Naive thymus-derived CD8-positive, alpha-beta T cell (primary cell): ENCODE measurements at places on chromosomes 11 and 22. TPM values are rescaled to one million over a fixed set of nuclear protein-coding genes. Genes with fewer than 3 reads are reported as not detected.

DNA sequence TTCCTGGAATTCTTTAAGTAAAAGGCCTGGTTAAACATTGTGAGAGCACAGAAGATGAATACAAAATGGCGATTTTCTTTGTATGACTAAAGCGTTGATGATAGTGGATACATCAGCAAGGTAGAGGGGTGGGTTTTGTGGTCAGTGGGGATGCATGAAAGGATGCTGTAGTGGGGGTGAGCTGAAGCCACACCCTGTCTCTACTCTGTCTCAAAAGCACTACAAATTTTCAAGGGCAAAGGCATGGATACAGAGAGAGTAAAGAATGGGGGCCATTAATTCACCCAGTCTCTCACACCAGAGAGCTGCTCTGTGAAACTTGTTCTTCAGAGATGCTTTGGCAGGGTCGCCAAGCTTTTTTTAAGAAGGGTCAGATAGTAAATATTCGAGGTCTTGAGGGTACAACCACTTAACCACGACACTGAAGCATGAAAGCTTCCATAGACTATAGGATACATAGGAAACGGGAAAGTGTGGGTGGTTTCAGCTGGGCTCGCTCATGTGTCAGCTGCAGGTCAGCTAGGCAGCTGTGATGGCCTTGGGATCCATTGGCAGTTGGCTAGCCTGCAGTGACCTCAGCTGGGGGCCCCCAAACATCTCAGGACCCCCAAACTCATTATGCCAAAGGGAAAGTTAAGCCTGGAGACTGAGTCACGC, 8.3 kb downstream of the TMEM138 start:
- DNase-seq = no peak

- no peak for DNase-seq
These were observed 19.4 kb upstream of the CCDC179 start for GRCh38 chr11:22879630-22880029.

DNA sequence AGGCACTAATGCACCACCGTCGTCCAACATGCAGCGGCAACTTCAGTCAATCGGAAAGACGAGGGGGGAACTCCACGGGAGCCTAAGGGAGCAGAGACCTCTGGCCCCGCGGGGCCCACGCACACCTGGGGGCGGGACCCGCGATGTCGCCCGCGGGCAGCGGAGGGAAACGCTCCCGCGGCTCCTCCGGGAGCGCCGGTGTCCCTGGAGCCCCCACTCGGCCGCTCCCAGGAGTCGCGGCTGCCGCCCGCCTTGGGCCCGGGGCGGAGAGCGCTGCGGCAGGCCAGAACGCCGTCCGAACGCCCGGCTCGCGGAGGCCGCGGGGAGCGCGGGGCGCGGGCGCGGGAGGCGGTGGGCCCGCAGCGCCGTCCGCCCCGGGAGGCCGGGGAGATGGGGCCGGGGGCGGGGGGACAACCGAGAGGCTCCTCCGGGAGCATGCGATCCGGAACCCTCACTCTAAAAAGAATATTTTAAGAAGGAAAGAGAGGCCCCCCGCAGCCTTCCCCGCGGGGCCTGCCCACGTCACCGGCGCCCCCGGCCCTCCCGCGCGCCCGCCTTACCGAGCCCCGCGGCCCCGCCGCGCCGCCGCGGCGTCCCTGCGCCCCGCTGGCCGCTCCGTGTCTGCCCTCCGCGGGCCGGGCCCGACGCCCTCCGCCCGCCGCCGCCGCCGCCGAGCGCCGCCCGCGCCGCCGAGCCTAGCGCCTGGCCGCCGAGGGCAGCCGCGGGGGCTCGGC, 86.6 kb upstream of the ARHGAP32 start:
- DNase-seq = peak; percentile 19

- peak; percentile 69 for DNase-seq
These were observed 12.8 kb downstream of the MACROD1 start for GRCh38 chr11:64152841-64153691.

DNA sequence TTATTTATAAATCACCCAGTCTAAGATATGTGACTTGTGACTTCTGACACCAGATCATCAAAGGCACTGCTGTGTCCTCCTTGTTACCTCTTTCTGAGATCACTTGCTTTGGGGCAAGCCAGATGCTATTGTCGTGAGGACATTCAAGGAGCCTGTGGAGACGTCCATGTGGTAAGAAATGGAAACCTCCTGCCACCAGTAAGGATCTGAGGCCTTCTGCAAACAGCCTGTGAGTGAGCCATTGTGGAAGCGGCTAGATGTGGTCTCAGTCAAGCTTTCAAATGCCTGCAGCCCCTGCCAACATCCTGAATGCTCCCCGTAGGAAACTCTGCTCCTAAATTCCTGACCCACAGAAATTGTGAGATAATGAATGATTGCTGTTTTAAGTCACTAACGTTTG, 11.7 kb upstream of the RDX start:
- DNase-seq = no peak

DNA sequence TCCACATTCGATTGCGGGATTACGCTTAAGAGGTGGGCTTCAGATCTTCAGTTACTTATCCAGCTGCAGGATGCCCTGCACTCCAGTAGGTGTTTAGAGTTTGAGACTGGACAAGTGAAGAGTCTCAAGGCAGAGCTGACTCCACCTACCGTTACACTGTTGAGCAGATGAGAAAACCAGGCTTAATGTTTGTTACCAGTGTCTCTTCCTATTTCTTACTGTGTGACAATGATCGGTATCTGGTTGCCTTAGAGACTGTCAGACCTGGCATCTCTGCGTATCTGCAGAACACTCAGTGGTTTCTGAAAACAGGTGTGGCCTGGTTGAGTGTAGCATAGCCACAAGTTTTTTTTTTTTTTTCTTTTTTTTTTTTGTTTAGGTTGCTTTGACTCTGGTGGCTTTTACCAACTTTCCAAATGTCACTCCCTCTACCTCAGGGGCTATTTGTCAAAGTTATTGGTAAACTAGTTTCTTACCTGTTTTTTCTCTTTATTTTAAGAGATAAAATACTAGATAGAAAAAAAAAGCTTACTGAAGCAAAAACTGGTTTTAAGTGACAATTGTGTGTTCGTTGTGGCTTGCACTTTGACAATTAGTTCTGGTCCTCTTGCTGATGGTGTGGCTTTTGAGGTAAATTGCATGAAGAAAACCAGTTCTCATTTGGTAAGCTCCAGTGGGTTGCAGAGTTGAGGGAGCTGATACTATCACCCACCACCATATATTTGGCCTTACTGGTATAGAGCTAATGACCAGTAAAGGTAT, 284.8 kb downstream of the ETS1 start:
- DNase-seq = peak; percentile 80

DNA sequence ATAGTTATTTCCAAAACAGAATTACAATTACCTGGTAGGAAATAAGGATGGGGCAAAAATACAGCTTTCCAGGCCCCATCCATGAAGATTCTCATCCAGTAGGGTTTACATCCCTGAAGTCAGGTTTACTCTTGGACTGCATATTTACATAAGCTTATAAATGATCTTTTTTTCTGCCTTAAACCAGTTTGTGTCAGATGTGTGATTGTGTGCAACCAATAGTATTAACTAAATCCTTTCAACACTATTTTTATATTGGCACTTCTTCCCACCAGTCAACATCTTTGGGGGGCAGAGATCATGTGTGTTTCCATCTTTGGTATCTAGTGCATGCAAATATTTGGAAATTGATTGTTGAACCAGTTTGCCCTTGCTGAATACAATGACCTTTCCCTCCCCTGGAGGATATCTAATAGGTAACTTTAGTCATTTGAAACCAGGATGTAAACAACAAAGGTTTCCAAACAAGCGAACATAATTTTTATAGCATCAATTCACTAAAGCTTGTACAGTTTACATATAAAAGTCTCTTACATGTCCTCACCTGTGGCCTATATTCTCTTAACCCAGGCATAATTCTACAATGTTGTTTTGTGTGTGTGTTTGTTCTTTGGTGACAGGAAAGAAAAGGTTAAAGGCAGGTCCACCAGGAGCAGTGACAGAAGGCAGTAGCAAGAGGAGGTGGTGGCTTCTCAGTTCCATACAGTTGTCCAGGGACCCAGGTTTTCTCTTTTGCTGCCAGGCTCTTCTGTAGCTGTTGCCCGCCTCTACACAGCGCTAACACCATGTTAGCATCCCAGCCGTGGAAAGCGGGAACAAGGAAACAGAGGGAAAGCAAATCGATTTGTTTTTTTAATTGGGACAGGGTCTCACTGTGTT, 1.7 kb upstream of the ME3 start:
- DNase-seq = no peak

DNA sequence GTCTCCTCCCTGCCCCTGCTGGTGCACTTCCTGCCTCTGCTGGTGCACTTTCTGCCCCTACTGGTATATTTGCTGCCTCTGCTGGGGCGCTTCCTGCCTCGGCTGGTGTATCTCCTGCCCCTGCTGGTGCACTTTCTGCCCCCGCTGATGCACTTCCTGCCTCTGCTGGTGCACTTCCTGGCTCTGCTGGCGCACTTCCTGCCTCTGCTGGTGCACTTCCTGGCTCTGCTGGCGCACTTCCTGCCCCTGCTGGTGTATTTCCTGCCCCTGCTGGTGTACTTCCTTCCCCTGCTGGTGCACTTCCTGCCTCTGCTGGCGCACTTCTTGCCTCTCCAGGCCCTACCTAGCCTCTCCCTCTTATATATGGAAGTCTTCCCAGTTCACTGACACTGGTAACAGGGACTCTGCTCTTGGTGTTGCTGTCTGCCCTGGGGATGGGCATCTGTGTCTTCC, 10.1 kb downstream of the MTFP1 start:
- DNase-seq = peak; percentile 98

GRCh38 chr22:48234011-48234410, 1471.6 kb downstream of the TBC1D22A start:
- DNase-seq = no peak

- no peak for DNase-seq
These were observed 43.4 kb upstream of the MICAL2 start for GRCh38 chr11:12066799-12067508.

DNA sequence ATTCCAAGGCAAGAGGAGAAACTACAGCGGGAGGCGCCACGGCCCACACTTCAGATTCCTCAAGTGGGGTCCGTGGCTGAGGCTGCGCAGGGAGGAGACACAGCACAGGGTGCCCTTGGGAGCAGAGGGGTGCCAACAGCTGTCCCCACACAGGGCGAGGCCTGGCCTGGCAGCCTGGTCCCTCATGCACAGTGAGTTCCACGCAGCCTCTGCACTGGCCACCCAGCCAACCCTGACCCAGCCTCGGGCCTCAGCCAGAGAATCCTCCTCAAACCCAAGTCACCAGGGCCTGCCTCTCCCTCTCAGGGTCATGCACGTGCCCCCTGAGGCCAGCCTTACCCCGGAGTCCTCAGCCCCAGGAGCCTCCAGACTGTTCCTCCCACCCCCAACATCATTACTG, 22.4 kb upstream of the MOB2 start:
- no peak for DNase-seq

Gene CRYBB2
- not detected for polyA plus RNA-seq

Gene GPR83
- polyA plus RNA-seq = 0.14 TPM

Gene OR56B4
- not detected for polyA plus RNA-seq

Gene BAIAP2L2
- polyA plus RNA-seq = not detected
